ENCODE measurements at places on chromosomes 3 and 15.

GRCh38 chr15:68494573-68495110 lies 62.7 kb upstream of the ITGA11 start:
- no peak for DNase-seq

DNA sequence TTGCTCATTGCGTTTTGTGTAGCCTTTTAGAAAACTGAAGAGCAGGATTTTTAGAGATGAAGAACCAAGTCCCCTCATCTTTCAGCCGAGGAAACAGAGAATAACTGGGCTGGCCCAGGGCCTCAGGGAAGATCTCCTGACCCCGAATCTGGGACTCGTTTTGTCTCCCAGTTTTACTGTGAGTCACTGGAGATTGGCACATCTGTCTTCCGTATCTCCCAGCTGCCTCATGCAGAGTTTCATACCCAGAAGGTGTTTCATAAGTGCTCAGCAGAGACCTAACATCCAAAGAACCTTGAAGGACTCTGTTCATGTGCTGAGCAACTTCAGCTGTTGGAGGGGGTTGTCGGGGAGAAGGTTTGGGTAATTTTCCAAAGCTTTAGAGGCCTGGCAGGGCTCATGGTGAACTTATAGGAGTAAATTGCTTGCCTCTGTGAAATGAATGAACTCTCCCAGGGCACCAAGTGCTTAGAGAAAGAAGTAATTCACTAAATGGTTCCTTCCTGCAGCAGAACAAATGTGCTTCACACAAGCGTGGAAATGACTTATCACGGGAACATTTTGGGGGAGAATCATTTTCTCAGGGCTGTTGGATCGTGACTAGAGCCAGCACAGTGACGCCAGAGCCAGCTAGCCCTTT lies 121.4 kb downstream of the FAM43A start:
- DNase-seq = no peak

GRCh38 chr3:172586436-172586835 lies 63.2 kb upstream of the TNFSF10 start:
- no peak for DNase-seq

- DNase-seq = no peak
Observed at GRCh38 chr3:167830007-167830406, 94.5 kb downstream of the SERPINI1 start.

GRCh38 chr3:173913397-173913796 lies 515.9 kb downstream of the NLGN1 start:
- peak; percentile 38 for DNase-seq

GRCh38 chr3:65483011-65483410 lies 555.7 kb downstream of the MAGI1 start:
- DNase-seq = no peak

DNA sequence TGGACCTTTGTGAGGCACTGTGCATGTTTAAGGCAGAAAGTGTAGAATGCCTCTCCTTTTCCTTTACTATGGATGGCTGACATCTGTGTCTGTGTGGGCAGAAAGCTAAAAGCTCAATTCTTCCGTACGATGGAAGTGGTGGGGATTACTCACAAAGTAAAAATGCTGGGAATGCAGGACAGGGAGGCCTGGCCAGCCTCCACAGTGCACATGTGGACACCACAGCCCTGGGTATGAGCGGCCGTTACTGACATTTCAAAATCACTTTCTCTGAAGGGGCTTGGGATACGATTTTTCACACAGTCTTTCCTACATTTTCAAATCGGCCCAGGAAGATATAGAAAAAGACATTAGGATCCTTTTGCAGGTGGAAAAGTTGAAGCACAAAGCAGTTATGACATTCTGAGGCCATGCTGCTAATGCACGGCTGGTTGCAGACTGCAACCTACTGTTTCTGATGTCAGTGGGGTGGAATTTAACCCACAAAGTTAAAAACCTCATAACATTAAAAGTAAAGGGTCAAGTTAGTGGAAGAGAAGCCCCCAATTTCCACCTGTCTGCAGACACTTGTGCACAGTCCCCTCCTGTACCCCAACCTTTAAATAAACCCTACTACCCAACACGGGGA lies 27.9 kb downstream of the EHD4 start:
- DNase-seq = no peak

DNA sequence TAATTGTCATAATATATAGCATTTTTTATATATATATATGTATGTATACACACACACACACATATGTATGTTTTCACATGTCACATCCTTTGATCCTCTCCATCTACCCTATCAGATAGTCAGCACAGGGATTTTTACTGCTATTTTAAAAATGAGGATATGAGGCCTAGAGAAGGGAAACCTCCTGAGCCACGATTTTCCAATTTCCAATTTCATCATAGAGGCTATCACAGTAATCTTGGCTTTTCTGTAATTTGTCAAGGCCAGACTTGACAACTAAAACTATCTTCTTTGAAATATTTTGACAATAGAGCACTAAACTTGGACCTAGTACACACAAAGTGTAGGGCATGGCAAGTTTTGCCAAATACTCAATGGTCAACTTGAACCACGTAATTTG lies 42.5 kb downstream of the IL1RAP start:
- DNase-seq = no peak

GRCh38 chr3:22684739-22685138 lies 518.4 kb upstream of the UBE2E2 start:
- DNase-seq = no peak

GRCh38 chr3:170953229-170953628 lies 44.8 kb upstream of the EIF5A2 start:
- DNase-seq = no peak
